ENCODE measurements at places on chromosomes 7 and 10.
A peak's percentile ranks its signal among the peaks of the same experiment; 100 is the strongest.

DNA sequence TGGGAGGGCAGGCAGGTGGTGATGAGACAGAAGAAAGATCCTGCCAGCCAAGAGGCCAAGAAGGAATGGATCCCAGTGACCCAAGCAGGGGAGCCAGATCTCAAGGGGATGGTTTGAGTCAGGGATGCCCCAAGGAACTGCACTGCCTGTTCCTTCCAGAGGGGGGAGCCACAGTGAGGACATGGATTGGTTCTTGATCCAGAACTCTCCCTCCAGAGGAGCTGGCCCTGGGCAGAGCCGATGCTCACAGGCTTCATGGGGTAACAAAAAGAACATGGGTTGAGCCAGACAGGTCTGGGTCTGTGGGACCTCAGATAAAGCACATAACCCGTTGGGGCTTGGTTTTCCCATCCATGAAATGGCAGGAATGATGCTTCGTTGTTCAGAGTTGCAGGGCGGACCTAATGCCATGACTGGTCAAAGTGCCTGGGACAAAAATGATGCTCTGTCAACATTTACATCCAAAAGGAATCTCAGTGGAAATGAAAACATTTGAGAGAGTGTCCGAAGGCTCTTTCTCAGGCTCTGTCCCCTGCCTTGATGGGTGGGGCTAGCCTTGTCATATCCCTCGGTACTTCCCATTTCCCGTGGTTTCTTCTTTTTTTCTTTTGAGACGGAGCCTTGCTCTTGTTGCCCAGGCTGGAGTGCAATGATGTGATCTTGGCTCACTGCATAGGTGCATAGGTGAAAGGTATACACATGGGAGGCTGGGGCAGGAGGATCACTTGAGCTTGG, 4.7 kb upstream of the DENND2A start:
- no peak for DNase-seq

DNA sequence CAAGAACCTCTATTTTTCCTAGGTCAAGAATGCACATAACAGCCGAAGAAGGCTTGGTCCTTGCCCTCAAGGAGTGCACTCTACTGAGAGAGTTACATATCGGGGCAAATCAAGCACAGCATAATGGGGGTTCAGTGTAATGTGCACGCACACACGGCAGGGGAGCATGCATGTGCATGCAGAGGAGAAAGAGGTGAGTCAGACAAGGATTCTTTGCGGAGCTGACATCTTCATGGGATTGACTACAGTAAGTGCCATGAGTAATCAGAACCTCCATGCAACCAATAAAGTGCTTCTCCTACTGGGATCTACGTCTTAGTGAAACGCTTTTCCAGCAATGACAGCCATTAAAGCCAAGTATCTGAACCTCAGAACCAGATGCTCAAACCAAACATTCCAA, 123.6 kb downstream of the RNF216 start:
- no peak for DNase-seq

GRCh38 chr10:46297406-46298204, 10.8 kb downstream of the ANTXRL start:
- no peak for DNase-seq

- no peak for DNase-seq
Measured at GRCh38 chr10:50963063-50963462, 77.6 kb upstream of the A1CF start.

- DNase-seq, result no peak
Measured at GRCh38 chr10:101892782-101893391, 49.3 kb upstream of the KCNIP2 start.

GRCh38 chr10:70981936-70982335, 93.6 kb upstream of the PCBD1 start:
- no peak for DNase-seq

GRCh38 chr10:96395931-96396877, 37.4 kb upstream of the OPALIN start:
- DNase-seq, result peak; percentile 48

DNA sequence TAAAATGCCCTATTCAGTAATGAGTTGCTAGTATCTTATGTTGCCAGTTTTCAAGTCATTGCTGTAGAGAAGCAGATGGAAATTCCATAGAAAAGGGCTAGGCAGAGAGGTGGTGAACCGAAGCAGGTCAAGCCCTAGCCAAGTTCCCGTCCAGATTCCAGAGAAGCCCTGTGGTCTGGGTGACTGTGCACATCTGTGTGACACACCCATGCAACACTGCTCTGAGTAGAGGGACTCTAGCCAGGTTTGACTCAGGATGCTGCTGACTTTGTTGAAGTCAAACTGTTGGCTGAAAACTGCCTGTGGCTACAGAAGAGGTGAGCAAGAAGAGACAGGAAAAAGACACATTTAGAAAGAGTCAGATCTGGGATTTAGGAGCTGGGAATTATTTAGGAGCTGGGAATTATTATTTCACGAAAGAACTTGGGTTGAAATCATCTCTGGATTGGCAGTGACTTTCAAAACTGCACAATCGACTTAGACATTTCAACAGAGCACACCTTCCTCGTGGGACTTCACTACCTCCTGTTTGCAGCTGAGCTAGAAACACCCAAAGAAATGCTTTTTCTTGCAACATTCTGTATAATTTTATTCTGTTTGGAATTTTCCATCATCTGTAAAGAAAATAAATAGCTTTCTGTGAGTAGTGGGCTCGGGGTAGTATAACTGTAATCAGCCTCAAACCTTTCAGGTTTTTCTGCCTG, 149.1 kb upstream of the PRKCQ start:
- no peak for DNase-seq

- no peak for DNase-seq
Measured at GRCh38 chr7:119271147-119271779, 1001.7 kb upstream of the KCND2 start.

- DNase-seq, result peak; percentile 47
Measured at GRCh38 chr10:128263891-128264688, 137.9 kb upstream of the MKI67 start.

Data from AML-193 (cell line).